ENCODE measurements at places on chromosomes 6 and 20.
A peak's percentile ranks its signal among the peaks of the same experiment; 100 is the strongest.

DNA sequence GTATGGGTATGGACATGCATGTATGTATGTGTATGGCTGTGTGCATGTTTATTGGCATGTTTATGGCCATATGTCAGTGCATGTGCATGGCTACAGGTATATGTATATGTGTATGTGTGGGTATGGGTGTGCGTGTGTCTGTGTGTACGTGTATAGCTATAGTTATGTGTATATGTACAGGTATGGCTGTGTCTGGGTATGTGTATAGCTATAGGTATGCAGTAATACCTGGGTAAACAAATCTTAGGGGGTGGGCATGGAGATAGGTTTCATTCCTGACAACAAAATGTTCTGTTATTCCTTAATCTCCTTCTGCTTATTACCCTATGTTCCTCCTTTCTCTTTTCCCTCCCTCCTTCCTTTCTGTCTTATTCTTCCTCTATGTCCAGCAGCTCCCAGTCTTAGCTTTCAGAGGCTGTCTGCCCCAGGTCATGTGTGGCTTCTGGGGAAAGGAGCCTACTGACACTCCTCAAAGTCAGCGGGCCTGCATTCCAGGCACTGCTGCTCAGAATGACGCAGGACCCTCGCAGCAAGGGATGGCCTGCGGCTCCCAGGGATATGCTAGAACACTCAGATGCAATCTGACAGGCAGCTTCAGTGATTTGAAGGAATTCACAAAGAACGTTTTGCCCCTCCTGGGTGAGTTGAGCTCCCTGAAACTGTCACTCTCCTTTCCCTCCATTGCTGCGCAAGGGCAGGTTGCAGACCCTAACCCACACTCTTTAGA, 139.3 kb upstream of the PHACTR1 start:
- DNase-seq = no peak

- DNase-seq = no peak
Observed at GRCh38 chr6:139230391-139230840, 61.4 kb downstream of the TXLNB start.

DNA sequence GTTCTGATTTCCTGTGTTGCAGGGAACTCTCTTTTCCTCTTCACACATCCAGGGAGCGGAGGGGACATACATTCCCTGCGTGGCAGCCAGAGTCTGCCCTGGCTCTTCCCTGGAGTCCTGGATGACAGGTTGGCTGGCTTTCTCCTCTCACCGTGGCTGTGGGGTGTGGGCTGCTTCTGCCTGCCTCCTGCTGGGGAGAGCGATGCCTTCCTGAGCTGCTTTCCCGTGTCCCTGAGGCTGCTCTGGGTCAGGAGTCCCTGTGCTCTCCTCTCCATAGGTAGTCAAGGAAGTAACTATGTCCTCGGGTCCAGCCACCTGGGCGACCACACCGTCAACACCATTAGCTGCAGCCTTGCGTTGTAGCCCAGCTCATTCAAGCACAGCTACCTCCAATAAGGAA, 451.7 kb downstream of the QKI start:
- no peak for DNase-seq

DNA sequence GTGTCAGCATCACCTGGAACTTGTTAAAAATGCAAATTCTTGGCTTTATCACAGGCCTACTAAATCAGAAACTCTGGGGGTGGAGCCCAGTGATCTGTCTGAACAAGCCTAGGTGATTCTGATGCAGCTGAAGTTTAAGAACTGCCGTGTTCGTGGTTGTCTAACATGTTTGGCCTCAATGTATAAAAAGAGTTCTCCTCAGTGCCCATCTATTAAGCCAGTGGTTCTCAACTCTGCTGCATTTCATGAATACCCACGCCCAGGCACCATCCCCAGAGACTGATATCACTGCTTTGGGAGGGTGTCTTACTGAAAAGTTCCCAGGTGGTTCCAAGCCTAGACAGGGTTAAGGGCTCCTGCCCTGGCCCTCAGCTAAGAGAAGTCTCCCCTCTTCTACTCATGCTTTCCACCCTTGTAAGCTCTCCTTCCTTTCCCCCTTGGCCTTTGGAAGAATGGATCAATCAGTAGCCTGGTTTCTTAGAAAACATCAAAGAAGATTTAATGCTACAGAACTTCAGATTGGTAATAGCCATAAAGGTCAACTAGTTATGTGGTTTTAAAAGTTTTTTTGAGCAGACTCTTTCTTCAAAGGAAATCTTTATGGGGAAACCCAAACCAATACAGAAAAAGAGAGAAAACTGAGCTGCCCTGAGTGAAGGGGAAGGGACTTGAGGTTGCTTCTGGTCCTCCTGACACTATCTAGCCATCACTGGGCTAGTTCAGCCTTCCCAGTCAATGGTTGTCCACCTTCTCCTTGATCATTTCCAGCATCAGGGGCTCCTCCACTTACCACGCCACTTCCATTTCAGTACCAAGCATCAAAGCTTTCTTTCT, 38.9 kb upstream of the TNFAIP3 start:
- no peak for DNase-seq

GRCh38 chr20:62745952-62746288, 37.3 kb downstream of the NTSR1 start:
- no peak for DNase-seq

- DNase-seq = no peak
Observed at GRCh38 chr6:136696238-136696637, 96.0 kb downstream of the MAP3K5 start.

DNA sequence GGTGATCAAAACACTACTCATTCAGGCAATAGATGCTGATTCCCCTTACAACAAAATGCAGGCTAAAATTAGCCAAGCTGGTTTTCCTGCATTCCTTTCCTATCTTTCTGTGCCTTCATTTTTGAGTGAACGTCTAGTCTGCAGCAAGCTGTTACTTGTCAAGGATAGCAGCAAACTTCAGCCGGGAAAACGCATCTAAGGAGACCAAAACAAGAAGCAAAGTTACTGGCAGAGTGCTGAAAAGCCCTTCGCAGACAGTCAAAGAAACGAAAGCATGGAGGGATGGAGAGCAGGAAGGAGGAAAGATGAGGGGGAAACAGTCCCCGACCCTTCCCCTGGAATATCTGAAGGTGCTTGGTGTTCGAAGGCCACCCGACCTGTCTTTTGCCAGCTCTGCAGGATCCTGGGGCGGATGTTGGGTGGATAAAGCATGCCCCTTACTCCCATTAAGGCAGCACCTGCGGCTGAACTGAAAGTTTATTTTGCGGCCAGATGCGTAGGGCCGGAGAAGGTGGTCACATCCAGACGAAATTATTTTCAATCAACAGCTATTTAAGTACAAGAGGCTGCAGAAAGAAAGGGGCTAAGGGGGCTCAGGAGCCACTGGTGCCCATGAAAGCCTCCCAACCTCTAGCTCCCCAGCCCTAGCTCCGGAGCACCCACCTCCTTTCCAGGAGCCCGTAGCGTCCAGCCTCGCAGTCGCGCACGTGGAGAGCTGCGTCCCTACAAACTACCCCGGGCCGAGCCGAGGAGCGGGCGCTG, 538 bp downstream of the FERMT1 start:
- no peak for DNase-seq

- DNase-seq = no peak
Observed at GRCh38 chr6:112269114-112269513, 14.7 kb upstream of the LAMA4 start.

GRCh38 chr20:37313546-37314091, 24.2 kb downstream of the MANBAL start:
- DNase-seq = no peak

DNA sequence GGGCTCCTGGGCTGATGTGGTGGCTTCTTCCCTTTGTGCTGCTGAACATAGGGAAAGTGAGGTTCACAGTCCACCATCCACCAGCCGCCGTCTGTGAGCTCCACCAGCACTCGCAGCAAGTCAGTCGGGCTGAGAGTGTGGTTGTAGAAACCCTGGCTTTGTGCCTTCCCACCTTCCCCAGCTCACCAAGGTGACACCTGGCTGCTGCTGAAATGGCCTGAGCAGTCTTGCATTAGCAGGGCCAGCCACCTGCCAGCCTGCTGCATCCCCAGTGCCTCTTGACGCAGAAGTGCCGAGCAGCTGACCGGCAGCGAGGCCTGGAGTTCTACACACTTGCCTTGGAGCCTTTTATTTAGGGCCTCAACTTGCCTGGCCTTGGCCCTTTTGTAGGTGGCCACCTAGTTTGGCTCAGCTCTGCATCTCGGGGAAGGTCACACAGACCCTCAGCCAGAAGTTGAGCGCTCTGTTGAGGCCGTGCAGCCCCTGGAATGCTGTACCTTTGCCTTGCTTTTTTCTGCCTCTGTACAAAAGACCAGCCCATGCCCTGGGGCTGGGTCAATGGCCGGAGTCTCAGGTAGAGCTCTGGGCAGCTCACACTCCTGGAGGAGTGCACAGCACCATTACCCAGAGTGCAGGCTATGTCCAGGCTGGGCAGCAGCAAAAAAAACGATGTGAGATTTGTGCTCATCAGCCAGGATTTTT, 76.5 kb downstream of the PTPN1 start:
- no peak for DNase-seq

DNA sequence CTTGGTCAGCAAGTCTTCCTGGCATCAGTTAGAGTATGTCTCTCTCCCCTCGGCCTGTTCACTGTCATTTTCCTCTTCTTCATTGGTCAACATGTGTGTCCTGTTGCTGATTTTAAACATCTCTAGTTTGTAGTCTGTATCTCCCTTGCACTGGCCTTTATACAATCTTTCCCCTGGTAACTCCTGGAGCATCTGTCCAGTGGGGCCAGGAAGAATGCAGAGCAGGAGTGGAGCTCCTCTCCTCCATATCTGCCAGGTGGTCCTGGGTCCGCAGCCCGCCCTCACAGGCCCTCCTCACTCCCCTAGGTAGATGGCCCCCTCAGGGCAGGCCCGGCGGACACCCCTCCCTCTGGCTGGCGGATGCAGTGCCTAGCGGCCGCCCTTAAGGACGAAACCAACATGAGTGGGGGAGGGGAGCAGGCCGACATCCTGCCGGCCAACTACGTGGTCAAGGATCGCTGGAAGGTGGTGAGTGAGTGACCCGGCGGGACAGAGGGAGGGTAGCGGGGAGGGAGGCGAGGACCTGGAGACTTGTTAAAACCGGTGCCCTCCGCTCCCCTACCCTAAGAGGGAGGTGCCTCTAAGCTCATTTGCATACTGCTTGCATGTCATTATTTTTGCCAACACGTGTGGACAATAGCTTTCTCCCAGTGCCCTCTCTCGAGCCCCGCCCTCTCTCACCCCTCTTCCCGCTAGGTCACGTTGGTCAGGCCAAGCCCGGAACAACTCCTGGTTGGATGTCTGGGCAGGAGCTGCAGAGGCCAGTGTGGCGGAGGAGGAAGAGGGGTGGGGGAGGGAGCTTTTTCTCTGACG, 3.2 kb downstream of the TTBK1 start:
- DNase-seq = peak; percentile 25

GRCh38 chr6:46353528-46353927, 137.7 kb downstream of the RCAN2 start:
- no peak for DNase-seq

- no peak for DNase-seq
Observed at GRCh38 chr6:42766163-42766670, 15.6 kb upstream of the BICRAL start.

GRCh38 chr6:111894272-111894671, 21.0 kb upstream of the FYN start:
- no peak for DNase-seq
